ENCODE measurements at places on chromosomes 7 and 10.
A peak's percentile ranks its signal among the peaks of the same experiment; 100 is the strongest.

GRCh38 chr10:51121861-51122260, 47.6 kb downstream of the PRKG1 start:
- DNase-seq, result no peak

DNA sequence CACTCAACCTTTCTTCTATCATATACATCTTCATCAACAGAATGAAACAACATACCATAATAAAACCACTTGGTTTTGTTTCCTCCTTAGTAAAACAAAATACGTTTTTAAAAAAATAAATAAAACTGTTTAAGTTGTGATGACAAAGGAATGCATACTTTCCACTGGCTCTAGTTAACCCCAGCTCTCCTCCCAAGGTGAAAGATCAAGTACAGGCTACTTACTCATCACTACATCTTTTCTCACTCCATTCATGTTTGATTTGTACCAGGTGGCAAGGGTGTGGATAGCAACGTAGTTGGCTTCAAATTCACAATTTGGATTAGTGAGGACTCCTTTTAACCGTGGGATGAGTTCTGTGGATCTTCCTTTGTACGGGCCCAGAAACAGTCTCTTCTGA, 14.7 kb downstream of the OGA start:
- DNase-seq, result no peak

DNA sequence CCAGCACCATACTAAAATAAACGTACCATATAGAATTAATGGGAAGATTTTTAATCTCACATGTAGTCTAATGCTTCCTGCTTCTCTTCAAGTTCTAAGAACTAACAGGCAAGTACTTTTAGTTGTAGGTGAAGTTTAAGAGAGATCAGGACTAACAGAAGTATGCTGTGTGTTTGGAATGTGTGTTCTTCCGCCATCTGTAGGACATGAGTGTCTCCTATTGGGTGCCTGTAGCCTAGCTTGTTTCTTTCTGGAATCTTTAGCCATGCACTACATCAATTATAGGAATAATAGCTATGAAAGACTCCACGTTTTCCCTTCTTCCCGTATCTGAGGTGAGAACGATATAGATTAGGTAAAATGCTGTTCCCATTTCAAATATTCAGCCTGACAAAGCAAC, 140.2 kb upstream of the AHR start:
- peak; percentile 8 for DNase-seq

- no peak for DNase-seq
Observed at GRCh38 chr10:15459218-15459617, 88.1 kb upstream of the FAM171A1 start.

DNA sequence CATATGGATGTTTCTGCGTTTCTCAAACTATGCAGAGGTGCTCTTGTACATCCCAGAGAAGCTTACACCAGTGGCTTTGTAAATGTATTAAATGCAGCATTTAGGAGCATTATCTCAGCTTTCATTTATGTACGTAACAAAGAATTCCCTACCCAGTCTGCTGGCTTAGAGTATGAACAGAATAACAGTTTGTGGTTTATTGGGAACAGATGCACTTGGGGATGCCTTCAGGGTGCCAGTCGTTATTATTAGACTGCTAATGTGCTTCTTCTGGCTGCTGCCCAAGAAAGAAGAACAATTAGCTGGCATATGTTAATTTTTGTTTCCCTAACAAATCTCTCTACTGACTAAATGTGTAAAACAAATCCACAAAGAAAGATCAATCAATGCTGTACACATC, 241.9 kb downstream of the FOXP2 start:
- DNase-seq, result no peak

DNA sequence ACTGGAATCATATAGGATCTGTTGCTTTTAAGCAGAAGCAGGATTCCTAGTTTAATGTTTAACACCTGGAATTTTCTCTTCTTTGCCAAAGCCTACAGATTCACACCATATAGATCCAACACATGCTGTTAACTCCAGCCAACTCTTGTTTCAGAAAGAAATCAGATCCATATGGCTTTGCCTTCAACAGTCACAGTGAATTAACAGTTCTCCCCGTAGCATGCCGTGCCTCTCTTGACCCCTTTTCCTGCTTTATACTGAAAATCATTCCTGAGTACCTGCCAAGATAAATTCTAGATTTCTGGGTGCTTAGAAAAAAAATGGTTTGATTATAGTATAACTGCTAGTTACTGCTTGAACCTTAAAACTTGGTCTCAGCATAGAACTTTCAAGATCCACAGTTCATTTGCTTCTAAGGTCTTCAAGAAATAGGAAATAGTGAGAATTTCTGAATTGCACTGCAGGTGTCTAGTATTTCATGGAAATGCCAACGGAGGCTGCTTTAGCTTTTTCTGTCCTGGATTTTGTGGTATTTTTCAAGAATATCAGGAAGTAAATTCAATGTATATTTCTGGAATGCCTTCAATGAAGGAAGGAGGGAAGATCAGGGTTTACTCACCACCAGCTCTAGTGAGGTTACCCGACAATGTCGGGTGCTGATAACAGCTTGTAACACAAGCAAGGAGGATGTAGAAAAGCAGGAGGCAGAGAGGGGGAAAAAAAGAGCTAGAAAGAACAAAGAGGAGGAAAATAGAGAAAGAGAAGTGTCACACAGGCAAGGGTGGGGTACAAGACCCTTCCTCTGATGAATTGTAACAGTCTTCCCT, 6.6 kb downstream of the AASS start:
- no peak for DNase-seq

DNA sequence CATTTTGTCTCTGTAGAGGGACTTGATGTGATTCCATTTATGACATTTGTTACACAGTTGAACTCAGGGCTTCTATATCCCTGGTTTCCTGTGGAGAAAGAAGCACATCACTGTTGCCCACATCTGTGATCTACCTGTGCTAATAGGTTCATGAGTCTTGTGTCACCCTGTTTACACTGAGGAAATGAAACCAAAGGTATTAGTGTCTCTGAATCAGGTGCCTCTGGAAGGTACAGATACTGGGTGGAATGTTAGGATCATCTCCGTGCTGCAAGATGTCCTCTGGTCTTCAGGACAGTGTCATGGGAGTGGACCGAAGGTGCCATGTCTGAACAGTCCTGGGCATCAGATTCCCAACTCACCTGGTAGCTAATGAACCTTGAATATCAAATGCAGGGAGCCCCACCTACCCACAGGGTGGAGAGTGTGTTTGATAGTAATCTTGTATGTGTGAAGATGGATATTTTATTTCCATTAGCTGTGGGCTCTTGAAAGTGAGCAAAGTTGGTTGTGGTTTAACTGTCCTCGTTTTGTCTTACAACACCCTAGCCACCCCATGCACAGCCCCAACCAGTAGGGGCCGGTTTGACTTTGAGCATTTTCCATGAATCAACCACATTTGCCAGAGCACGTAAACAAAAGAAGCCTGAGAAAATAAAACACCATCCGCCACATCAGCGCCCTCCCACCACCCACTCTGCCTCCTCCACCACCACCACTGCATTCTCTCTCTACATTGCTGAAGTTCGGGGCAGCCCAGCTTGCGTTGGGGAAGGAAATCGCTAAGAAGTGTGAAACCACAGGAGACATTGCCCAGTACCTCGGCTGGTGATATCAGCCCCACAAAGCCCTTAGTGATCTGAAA, 40.7 kb downstream of the TARP start:
- DNase-seq, result no peak

GRCh38 chr7:144020340-144020739, 20.2 kb downstream of the OR6B1 start:
- DNase-seq, result no peak

DNA sequence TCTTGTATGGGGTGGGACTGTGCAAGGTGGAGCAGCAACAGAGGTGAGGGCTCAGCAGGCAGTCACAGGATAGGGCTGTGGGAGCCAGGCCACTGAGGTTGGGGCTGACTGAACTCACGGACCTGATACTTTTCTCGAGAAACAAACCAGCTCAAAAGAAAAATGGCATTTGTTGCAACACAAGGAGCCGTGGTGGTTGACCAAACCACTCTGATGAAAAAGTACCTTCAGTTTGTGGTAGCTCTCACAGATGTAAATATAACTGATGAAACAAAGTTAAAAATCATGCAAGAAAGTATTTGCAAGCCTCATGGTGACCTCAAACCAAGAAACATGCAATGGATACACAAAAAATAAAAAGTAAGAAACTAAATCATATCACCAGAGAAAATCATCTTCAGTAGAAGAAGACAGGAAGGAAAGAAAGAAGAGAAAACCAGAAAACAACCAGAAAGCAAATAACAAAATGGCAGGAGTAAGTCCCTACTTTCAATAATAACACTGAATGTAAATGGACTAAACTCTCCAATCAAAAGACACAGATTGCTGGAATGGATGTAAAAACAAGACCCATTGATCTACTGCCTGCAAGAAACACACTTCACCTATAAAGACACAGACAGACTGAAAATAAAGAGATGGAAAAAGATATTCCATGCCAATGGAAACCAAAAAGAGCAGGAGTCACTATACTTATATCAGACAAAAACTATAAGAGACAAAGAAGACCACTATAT, 48.9 kb upstream of the DUSP5 start:
- no peak for DNase-seq
